Activated CD8-positive, alpha-beta memory T cell treated with anti-CD3 and anti-CD28 coated beads for 48 hours (primary cell): ENCODE measurements at places on chromosomes 12 and 14.

GRCh38 chr12:30934811-30935210 lies 8.3 kb downstream of the TSPAN11 start:
- no peak for DNase-seq

GRCh38 chr12:67453191-67453590 lies 184.0 kb downstream of the CAND1 start:
- no peak for DNase-seq

- DNase-seq = no peak
Observed at GRCh38 chr12:93318720-93319522, 58.8 kb upstream of the NUDT4 start.

- DNase-seq = no peak
Observed at GRCh38 chr12:53211476-53212381, 4.7 kb upstream of the ITGB7 start.

- DNase-seq = no peak
Observed at GRCh38 chr12:115311875-115312274, 627.9 kb upstream of the TBX3 start.

GRCh38 chr14:31360919-31361662 lies 59.3 kb downstream of the HEATR5A start:
- DNase-seq = no peak

GRCh38 chr12:51695241-51696010 lies 104.4 kb downstream of the SCN8A start:
- no peak for DNase-seq

GRCh38 chr14:94115631-94116030 lies 5.1 kb downstream of the IFI27 start:
- DNase-seq = no peak

- DNase-seq = no peak
Observed at GRCh38 chr12:99157946-99158345, 489.6 kb upstream of the GARIN6 start.

- no peak for DNase-seq
Observed at GRCh38 chr14:89922031-89922907, 32.3 kb downstream of the EFCAB11 start.

DNA sequence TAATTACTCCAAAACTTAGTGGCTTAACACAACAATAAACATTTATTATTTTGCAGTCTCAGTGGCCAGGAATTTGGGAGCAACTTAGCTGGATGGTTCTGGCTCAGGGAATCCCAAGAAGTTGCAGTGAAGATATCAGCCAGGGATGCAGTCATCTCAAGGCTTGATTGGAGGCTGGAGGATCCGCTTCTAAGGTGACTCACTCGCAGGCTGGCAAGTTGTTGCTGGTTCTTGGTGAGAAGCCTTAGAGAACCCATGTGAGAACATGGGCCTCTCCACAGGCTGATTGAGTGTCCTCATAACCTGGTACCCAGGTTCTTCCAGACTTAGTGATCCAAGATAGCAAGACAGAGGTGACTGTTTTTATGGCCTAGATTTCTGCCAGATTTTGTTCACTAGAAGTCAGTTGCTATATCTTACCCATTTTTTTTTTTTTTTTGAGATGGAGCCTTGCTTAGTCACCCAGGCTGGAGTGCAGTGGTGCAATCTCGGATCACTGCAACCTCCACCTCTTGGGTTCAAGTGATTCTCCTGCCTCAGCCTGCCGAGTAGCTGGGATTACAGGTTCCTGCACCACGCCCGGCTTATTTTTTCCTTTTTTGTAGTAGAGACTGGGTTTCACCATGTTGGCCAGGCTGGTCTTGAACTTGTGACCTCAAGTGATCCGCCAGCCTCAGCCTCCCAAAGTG lies 32.5 kb downstream of the BRMS1L start:
- DNase-seq = no peak

DNA sequence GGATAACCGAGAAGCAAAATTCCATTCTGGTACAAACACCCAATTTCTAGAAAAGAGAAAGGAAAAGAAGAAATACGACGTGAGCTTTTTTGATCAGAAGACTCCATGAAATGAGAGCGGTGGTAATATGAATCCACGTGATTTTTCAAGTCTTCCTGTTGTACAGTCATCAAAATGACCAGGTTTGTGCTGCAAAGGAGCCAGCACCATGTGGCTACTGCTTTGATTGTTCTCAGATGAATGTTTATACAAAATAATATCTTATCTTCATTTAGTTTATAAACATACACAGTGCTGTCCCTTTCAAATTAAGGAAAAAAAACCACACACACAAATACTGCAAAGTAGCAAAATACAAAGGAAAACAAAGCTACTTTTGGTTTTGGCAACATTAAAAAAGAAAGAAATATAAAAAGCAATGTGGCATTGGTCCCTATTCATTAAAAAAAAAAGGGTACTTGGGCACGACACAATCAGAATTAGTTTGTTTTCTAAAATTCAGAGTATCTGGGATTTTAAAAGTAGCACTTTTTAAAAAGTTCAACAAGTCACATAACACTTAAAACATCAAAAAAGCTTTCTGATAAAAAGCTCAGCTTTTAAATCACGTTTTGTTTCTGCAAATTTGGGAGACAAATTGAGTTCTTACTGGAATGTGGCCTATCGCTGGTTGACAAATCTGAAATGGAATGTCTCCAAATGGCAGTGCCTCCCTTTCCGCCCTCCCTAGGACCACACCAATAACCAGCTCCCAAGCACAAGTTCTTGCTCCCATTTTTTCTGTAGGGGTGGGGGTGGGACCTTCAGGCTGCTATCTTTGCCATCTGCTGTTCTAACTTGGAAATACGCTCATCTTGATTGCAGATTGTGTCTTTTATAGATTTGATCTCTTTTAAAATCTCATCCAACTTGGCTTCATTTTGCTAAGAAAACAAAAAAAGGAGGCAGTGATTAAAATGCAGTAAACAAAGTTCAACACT lies 13.2 kb upstream of the SELPLG start:
- no peak for DNase-seq

- DNase-seq = no peak
Observed at GRCh38 chr12:107372229-107372658, 278.9 kb upstream of the CRY1 start.

DNA sequence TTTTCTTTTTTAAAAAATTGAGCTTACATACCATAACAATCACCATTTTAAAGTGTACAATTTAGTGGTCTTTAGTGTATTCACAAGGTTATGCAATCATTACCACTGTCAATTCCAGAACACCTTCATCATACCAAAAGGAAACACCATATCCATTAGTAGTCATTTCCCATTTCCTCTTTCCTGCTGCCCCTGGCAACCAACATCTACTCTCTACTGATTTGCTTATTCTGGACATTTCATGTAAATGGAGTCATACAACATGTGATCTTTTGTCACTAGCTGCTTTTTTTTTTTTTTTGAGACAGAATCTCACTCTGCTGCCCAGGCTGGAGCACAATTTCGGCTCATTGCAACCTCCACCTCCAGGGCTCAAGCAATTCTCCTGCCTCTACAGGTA lies 66.8 kb upstream of the CFL2 start:
- no peak for DNase-seq

- DNase-seq = peak; percentile 29
Observed at GRCh38 chr14:77024171-77024691, 4.3 kb downstream of the IRF2BPL start.

DNA sequence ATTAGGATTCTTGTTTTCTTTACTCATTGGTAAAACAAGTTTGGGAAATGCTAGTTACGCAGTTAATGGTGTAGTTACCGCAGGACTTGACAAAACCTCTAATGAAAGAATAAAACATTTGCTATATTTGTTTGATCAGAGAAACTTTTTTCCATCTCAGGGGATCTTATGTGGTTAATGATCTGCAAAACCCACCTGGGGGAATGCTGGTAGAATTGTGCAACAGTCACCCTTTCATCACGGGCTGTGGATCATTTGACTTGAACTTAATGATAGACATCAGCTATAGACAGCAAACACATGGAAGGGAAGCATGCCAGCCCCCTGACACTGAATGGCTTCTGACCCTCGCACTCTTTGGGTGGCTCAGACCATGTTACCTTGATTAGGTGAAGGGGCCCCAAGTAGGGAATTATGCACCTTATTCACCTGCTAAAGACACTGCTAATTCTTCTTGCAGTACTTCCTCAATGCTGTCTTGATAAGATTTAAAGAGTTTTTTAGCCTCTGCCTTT lies 84.2 kb downstream of the PDE3A start:
- DNase-seq = no peak

DNA sequence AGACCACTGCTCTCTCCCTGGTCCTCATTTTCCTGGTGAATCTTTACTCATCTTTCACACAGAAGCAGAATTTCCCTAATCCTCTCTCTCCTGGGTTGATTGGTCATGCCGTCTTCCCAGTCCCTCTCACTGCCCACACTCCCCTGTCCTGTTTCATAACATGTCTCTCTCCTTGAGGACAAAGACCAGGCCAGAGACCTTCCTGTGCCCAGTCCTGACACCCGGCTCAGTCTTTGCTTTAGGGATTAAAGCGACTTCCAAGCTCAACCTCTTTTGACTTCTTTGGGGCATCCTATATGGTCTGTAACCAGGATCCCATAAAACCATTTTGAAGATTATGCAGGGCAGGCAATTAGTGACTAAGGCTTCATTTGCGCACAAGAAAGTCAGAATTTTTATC lies 105.5 kb downstream of the BCL11B start:
- DNase-seq = no peak

- no peak for DNase-seq
Observed at GRCh38 chr14:98474900-98475299, 797.1 kb downstream of the BCL11B start.

DNA sequence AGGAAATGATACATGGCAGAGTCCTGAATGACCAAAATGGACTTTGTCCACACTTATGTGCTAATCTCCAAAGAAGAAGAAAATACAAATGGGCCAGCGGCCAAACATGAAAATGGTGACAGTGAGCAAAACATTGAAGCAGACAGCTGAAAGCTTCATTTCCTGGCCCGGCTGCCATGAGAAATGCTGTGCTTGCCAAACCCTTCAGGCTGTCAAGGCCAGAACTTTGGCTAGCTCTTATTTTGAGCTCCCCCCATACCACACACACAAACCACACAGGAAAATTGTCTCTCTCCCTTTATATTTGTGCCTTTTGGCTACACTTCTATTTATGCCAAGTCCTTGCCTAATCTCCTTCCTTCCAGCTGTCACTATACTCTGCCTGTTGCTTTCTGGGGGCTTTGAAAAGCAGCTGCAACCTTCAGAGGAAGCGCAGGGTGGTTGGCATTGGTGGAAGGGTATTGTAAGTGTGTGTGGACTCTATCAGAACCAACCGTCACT lies 323.8 kb downstream of the RAD51B start:
- no peak for DNase-seq

GRCh38 chr12:122399592-122400373 lies 22.7 kb downstream of the CLIP1 start:
- DNase-seq = no peak

DNA sequence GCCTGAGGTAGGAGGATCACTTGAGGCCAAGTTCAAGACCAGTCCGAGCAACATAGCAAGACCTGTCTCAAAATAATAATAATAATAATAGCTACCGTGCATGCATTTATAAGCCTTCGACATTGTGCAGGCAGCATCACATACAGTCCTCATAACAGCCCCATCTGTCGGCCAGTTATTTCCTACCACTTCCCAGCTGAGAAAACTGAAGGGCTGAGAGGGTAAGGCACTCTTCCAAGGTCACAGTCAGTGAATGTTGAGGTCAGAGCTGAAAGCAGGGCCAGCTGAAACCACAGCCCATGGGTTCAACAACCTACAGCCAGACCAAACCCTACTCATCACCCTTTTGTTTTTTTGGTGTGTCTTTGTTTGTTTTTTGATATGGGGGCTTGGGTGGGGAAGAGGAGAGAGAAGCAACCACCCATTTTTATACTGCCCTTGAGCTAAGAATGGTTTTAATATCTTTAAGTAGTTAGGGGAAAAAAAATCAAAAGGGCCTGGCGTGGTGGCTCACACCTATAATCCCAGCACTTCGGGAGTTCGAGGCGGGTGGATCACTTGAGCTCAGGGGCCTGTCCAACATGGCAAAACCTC lies 16.8 kb upstream of the ITPK1 start:
- DNase-seq = no peak

DNA sequence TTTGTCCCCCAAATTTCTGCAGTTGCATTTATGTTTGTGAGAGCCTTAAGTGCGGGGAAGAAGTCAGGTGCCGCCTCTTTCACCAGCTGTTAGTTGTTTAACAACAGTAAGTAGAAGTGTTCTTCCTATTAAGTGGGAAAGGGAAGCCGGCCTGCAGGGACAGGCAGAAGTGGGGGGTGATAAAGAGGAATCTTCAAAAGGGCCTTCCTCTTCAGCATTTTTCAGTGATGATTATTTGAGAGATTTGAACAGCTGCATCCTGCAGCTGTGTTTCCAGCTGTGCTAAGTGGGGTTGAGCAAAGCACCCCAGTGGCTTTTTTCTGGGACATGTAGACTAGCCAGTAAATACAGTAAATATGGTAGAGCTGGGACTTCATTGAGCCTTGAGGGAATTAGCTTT lies 32.1 kb upstream of the SLC38A1 start:
- DNase-seq = no peak

- no peak for DNase-seq
Observed at GRCh38 chr12:64718649-64719048, 40.6 kb downstream of the GNS start.

DNA sequence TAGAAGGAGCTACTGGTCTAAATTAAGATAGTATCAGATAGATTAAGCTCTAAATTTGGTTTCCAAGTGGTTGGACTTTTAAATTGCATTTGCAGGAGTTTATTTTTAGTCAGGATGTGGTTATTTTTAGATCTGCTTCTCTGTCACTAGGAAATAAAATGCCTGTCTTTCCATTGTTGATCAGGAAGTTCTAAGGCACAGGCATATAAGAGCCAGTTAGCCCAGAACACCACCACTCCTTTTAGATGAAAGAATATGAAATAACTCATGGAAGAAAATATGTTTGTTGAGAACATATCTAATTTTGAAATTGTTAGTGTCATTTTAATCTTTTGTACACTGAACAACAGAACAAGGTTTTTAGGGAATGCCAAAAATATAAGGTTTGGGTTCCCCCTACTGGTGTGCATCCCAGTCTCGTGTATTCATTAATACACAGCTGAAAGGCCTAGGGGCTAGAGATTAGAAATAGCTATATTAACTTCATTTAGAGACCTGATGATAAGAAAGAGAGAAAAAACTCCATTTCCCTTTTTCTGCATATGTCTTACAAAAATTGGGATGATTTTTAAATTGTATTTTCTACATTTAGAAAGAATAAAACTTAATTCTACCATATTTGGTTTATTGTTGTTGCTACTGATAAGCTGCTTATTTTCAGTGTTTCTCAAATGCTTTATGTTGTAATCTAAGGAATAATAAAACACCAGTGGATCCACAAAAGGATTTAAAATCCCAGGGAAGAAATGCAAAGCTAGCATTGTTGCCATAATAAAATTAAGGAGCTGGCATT lies 67.2 kb downstream of the RIC8B start:
- no peak for DNase-seq

DNA sequence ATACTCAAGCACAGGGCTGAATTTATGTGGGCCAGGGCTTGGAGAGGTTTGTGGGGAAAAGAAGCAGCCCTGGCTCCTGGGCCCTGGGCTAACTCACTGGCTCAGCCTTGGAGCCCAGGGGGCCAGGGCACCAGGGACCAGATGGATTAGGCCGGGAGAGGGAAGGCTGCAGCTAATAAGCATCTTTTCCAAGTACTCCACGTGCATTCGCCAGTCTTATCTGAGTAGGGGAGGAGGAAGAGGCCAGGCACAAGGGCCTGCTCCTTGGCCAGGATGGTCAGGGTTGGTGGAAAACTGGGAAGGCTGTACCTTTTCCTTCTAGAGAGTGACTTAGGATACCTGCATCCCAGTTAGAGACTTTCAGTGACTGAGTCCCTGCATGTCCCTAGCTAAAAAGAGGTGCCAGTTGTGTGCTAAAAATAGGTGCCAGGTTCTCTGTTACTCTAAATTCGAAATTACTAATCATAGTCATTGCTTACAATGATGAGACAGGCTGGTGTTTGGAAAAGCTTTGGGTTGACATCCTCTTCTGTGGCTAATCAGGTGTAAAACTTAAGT lies 1.3 kb downstream of the GLRX5 start:
- DNase-seq = no peak
